ENCODE measurements at places on chromosomes 1 and 21.

- peak; percentile 76 for DNase-seq
Measured at GRCh38 chr1:167617153-167618147, 12.6 kb upstream of the RCSD1 start.

DNA sequence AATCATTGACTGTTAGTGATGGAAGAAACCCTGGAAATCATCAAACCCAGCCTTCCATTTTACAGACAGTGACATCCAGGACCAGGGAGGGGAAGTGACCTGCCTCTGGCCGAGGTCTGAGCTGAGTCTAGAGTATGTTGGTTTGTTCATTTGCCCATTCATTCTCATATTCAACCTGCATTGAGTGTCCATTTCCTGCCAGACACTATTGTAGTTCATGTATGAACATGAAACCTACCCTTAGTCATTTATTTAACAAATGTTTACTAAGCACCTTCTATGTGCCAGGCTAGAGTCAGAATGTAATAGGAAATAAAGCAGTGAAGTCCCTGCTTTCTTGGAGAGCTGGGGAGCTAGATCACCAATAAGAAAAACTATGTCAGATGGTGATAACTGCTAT, 51.3 kb downstream of the KCND3 start:
- no peak for DNase-seq

DNA sequence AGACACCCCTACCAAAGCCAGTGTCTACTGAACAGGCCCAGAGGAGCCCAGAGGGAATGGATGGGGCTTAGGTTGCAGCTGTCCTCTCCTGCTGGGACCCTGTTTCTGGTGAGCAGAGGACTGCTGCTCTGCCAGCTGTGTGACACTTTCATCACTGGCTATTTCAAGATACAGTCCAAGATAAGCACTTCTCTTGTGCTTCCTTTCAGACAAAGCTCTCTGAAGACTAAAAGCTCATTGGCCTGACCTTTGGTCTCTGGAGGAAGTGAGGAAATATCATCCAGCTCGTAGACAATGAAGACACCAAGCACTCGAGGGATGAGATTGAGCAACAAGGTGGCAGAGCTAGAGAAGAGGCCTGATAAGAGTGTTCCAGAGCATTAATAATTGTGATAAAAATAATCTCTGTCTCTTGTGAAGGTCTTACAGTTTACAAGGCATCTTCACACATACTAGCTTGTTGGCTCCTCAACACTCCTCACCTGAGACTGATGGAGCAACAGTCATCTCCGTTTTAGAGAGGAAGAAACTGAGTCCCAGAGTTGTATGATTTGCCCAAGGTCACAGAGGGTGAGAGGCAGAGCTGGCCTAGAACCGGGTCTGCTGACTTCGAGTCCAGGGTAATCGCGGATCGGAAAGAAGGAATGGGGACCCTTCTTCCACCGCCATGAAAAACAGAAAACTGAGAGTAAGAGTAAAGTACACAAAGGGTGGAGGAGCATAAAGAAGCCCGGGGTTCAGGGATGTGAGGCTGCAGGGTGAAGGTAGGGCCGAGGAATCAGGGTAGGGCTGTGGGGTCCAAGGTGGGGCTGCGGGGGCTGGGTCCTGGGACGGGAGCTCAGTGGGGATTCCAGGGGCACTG, 666 bp downstream of the PAFAH2 start:
- DNase-seq = no peak

DNA sequence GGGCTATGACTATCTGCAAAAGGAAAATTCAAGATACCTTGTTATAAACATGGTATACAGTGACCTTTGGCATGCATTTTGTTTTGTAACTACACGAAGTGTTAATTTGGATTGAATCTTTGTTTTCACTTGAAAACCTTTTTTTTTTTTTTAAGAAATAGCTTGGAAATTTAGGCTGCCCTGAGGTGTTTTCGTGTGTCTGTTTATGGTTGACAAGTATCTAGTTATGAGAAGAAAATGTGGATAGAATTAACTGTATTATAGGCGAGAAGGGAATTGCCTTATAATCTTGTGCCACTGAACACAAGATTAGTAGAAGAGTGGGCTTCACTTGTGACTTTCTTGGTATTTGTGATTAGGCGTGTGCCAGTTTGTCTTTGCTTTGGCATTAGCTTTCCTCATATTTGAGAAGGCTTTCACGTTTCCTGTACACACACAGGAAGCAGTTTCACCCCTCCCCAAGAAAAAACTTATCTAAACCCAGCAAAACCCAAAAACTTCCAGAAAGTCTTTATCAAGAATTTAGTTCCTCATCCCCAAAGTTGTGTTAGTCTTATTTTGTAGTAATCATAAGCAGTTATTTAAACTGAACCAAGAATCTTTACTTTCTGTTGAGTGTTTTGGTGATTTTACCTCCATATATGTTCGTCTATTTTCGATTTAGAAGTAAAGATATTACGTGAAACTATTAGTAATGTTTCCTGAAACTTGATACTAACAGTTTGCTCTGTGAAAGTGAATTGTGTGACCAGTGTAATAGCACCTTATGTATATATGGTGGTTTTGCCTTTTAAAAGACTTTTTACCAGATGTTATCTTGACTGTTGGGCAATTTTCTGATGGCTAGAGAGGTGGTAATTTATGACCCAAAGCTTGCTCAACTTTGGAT, 3.8 kb downstream of the DYRK1A start:
- no peak for DNase-seq

- no peak for DNase-seq
Measured at GRCh38 chr1:151825751-151826660, 5.6 kb downstream of the RORC start.

DNA sequence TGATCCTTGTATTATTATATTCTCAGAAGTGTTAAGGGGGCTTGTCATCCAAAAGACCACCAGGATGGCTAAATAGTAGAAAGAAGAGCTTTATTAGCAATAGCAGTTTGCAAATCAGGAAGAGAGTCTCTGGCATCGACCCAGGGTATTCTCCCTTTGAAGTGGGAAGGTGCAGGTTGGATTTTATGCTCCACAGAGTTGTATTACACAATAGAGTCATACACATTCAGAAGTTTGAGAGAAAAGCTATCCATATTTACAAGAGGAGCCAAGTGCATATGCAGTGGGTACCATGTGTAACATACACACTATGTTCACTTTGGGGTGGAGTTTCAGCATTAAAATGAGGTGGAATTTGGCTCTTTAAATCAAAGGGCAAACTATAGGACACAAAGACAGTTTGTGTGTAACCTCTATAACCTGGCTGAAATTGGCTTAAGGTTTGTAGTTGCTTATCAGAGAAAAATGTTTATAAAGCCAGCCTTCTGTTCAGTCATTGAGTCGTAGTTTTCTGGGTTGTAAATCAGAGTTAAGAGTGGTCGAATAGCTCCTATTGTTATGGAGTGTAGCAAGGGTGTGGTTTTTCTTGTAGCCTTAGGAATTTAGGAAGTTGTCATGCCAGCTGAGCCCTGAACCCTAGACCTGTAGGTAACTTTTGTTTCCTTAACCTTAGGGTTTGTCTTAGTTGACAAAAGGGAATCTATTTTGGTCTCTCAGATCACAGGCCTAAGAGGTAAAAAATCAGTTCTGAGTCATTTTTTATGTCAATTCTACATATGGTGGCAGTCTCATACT, 125.3 kb downstream of the DNM3 start:
- DNase-seq = no peak

DNA sequence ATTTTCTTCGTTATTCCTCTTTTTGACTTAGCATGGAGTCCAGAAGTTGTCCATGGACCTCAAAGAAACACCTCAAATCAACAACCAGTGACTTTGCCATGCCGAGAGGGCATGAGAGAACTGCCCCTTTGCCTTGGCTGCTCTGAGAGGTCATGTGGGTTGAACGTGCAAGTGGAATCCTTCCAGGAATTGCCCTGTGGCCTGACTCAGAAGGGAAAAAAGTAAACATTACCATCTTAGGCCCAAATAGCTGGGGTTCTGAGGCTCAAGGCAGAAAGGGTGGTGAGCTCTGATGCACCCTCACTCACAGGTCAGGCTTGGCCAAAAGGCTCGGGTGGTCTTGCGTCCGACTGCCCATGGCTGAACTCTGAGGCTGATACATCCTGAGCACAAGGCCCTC, 15.1 kb downstream of the STUM start:
- no peak for DNase-seq

DNA sequence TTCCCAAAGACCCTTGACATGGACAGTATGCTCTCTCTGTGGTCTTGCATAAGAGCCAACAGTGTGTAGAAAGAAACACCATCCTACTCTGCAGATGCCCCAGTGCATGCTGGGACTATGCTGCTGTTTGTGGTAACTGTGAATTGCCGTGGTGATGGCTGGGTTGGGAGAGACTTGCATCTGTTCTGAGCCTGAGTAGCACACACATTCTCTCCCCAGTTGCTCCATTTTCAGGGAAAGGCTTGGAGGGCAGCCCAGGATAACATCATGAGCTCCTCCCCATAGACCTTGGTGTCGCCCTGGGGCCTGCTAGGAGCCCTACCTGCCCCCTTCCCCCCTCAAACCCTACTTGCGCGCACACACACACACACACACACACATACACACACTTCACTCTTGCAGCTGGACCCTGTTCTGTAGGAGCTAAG, 120.9 kb upstream of the IPO9 start:
- DNase-seq = no peak

DNA sequence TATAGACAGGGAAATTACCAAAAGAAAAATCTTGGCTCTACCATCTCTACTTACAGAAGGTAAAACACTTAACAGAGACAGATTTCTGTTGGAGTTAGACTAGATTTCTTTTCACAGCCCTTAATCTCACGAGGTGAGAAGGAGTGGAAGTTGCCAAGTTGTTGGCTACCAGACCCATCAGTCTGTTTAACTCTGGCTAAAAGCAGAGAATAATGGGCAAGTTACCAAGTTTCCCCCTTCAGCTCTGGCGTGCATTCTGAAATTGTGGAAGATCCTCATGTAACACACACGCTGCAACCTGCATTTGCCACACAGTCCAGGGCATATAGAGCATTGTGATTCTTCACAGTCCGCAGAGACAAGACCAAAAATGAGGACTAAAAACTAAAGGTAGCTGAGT, 49.3 kb downstream of the STX6 start:
- no peak for DNase-seq

DNA sequence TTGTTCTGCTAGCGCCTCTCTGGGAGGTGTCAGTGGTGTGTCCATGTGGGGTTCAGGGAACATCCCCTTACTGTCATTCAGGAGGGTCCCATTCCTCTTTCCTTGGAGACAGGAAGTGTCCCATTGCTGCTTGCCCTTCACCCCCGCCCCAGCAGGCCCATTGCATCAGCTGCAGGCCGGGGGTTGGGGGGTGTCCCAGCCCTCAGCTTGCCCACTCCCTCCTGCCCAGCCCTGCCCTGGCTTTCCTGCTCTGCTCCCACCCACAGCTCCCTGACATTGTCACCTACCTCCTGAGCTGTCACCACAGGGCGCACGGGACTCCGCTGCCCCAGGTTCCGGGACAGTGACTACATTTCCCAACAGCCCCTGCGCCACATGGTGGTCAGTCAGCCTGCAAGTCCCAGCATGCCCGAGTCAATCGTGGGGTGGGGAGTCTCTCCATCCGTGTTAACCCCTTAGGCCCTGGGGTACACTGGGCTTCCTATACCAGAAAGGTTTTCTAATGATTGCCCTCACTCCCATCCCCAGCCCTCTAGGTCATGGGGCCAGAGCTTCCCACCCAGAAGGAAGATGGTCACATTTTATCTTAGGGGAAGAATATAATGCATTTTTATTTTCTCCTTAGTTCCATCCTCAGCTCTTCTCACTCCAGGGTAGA, at the start of gene INPP5B:
Gene INPP5B, minus strand, starts transcription at position 351 of the 658 bp plus-strand sequence. CDS start 745 bp downstream, outside the sequence.
- peak; percentile 57 for DNase-seq

GRCh38 chr1:227903614-227904501, 43.9 kb downstream of the WNT9A start:
- no peak for DNase-seq

GRCh38 chr1:22782406-22782805, 71.8 kb downstream of the EPHB2 start:
- no peak for DNase-seq

DNA sequence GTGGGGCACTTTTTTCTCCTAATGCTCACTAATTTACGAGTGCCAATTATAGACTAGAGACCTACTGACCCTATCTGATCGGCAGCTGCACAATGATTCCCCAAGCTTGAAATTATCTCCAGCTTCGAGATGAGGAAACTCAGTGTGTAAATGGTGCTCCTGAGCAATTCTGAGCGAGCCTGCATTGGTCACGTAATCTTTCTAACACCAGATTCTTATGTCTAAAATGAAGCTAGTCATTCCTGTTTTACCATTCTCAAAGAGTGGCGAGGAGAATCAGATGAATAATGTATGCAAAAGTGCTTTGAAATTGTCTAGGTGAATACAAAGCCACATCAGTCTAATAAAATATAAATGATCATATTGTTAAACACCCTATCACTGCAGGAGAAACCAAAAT, 318.1 kb upstream of the FAM78B start:
- DNase-seq = no peak

DNA sequence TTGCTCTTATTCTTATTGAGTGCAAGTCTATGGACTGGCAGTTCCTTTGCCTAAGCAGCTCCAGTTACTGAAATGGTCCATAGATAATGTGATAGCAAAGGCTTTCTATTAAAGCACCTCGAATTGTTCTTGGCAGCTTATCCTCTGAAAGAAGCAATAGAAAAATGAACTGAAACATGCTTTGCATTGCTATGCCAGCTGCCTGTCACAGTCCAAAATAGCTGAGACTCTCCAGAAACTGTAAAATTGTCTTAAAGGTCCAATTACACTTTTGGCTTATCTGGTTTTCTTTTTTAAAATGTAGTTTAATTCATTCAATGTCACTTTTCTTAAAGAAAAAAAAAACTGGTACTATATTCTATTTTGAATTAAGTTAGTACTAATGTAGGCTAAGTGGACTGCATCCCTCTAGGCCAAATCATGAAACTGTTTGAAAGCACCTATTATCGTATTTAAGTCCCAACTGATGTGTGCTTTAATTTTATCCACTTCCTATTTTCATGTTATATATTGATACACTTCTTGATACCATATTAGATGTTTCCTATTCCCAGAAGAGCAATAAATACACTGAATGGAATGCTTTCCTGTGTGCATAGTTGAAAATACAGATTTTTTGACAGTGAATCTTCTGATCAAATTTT, 208.0 kb upstream of the DEPDC1 start:
- DNase-seq = no peak

DNA sequence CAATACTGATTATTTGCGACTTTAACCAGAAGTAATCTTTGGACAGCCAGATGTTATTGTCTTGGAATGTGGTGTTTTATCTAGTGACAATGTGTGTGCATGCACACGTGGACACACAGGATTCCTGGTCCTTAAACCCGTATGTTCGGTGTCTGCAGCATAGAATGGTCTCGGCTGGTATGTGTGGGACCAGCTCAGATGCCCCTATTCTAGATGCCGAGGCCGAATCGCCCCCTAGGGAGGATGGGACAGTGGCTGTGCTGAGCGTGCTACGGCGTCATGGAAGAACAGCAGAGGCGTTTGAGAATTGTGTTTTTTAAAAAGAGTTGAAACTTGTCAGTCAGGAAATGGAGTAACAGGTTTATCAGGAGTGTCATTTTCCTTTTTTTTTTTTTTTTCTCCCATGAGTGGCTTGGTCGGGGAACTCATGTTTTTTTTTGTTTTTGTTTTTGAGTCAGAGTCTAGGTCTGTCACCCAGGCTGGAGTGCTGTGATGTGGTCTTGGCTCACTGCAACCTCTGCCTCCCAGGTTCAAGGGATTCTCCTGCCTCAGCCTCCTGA, 30.1 kb downstream of the SKI start:
- no peak for DNase-seq

GRCh38 chr21:18725653-18726052, 322.1 kb upstream of the TMPRSS15 start:
- DNase-seq = no peak

- no peak for DNase-seq
Measured at GRCh38 chr1:40824591-40825434, 37.4 kb downstream of the CITED4 start.
